ENCODE measurements at places on chromosomes 3 and 15.
A peak's percentile ranks its signal among the peaks of the same experiment; 100 is the strongest.

GRCh38 chr3:97896129-97896528 is 74.3 kb downstream of the CRYBG3 start:
- DNase-seq = no peak
- H3K27me3 ChIP-seq = no peaks in the 10 kb centered on the region
- no peaks in the 10 kb centered on the region for H3K36me3 ChIP-seq
- peaks cover 5% of the 10 kb centered on the region for H3K4me1 ChIP-seq
- H3K4me3 ChIP-seq = no peak overlapping the region

GRCh38 chr3:189982321-189982945 is 138.3 kb downstream of the P3H2 start:
- H3K4me1 ChIP-seq = no peaks in the 10 kb centered on the region
- H3K27me3 ChIP-seq = no peaks in the 10 kb centered on the region
- H3K4me3 ChIP-seq = no peak overlapping the region
- DNase-seq = no peak
- H3K27ac ChIP-seq = peak overlapping the region; percentile 6

DNA sequence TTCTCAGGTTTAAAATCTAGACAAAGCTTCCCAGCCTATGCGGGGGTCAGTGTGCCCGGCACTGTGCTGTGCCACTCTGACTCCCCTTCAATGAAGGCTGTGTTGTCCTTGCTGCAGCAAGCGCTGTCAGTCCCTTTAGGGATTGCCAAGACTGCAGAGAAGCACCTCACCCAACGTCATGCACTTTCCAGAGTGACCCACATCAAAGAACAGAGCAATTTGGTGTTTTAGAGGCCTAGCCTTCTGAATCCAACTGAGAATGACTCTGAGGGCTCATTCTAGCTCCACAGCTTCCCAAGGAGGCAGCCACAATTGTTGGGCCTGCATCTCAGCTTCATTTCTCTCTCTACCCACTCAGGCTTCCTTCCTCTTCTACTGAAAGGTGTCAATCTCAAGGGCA is 26.4 kb downstream of the SLC9A9 start:
- no peak overlapping the region for H3K4me3 ChIP-seq
- H3K4me1 ChIP-seq = peaks cover 16% of the 10 kb centered on the region
- no peak for DNase-seq
- no peaks in the 10 kb centered on the region for H3K36me3 ChIP-seq

- DNase-seq = no peak
- H3K4me3 ChIP-seq = peak overlapping the region; percentile 56
- peak overlapping the region; percentile 99 for H3K27ac ChIP-seq
These were observed 80.6 kb upstream of the CHD2 start for GRCh38 chr15:92819278-92820235.

GRCh38 chr3:123568875-123569274 is 16.0 kb downstream of the HACD2 start:
- DNase-seq = no peak
- no peaks in the 10 kb centered on the region for H3K27me3 ChIP-seq
- H3K4me1 ChIP-seq = peaks cover 14% of the 10 kb centered on the region
- H3K27ac ChIP-seq = no peak overlapping the region
- H3K4me3 ChIP-seq = no peak overlapping the region

DNA sequence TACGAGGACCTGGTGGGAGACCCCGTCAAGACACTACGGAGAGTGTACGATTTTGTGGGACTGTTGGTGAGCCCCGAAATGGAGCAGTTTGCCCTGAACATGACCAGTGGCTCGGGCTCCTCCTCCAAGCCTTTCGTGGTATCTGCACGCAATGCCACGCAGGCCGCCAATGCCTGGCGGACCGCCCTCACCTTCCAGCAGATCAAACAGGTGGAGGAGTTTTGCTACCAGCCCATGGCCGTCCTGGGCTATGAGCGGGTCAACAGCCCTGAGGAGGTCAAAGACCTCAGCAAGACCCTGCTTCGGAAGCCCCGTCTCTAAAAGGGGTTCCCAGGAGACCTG is 2.5 kb downstream of the CHST2 start:
- DNase-seq = no peak
- peaks cover 4% of the 10 kb centered on the region for H3K36me3 ChIP-seq
- peaks cover 18% of the 10 kb centered on the region for H3K4me1 ChIP-seq
- H3K27me3 ChIP-seq = peaks cover 7% of the 10 kb centered on the region
- no peak overlapping the region for H3K27ac ChIP-seq

DNA sequence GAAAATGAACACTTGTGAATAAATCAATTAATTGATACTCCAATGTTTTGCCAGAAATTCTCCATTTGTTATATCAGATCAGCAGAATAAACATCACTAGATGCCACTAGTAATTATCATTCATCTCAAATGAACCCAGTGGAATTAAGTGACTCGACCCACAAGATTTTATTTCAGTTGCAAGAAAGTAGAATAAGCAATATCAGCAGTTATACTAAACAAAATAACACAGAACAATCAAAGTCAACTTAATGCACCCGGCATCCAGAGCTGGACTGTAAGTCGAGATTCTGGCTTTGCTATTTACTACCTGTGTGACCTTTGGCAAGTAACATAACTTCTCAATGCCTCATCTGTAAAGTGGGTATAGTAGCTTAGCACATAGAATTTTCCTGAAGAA is 256.5 kb downstream of the MEIS2 start:
- H3K4me3 ChIP-seq = no peak overlapping the region
- DNase-seq = no peak
- H3K27ac ChIP-seq = no peak overlapping the region
- H3K36me3 ChIP-seq = no peaks in the 10 kb centered on the region
- H3K4me1 ChIP-seq = peaks cover 11% of the 10 kb centered on the region

DNA sequence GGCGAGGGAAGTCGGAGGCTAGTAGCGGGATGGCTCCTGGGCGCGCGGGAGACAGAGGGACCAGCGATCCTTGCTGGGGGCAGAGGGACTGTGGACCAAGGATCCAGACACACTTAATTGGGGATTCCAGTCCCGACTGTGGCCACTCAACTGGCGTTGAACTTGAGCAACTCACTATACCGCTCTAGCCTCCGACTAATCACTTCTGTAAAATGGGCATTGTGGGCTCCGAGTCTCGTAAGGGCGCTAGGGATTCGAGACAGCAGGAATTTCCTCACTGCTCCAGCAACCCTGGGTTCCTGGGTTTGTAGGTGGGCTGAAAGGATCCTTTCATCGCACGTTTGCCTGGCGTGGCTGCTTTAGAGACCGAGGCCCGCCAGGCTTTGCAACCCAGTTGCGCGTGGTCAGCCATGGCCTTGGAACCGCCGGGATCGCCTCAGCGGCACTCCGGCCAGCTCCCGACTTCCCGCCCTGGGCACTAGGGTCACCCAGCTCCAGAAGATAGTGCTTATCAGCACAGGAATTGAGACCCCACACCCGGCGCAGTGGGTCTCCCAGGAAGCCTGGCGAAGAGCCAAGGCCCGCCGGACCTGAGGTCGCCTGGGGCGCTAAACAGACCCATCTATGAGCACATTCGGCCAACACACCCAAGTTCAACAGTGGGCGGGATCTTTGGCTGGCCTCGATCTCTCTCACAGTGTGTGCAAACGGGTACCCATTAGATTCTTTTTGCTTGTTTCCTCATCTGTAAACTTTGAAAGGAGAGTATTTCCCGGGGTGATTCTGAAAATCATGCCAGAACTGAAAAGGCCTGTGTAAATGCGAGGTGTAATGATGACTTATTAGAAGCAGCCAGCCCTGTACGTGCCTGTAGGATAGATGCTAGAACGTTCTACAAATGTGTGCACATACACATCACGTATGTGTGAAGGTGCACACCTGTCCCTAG is 9.9 kb downstream of the FOXL2 start:
- no peak overlapping the region for H3K27ac ChIP-seq
- peaks cover 14% of the 10 kb centered on the region for H3K27me3 ChIP-seq
- peaks cover 32% of the 10 kb centered on the region for H3K4me1 ChIP-seq
- peaks cover 4% of the 10 kb centered on the region for H3K36me3 ChIP-seq
- peak; percentile 30 for DNase-seq

DNA sequence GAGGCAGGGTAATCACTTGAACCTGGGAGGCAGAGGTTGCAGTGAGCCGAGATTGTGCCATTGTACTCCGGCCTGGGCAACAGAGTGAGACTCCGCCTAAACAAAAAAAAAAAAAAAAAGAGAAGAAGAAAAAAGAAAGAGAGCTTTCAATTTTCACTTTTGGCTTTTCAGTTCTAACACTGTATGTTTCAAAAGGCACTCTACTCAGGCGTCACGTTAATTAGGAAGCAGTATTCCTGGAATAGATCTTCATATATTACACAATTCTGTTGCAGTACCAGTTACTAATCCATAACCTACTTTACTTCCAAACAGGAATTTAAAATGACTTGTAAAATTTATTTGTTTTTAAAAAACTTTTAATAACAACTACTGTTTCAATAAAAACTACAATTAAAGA is 131.7 kb upstream of the PLXND1 start:
- no peaks in the 10 kb centered on the region for H3K36me3 ChIP-seq
- no peaks in the 10 kb centered on the region for H3K4me1 ChIP-seq
- H3K27ac ChIP-seq = no peak overlapping the region
- no peaks in the 10 kb centered on the region for H3K27me3 ChIP-seq
- H3K4me3 ChIP-seq = no peak overlapping the region

All from endothelial cell (in vitro differentiated cells).